AG08395 (cell line): ENCODE measurements at places on chromosomes 7 and 10.

DNA sequence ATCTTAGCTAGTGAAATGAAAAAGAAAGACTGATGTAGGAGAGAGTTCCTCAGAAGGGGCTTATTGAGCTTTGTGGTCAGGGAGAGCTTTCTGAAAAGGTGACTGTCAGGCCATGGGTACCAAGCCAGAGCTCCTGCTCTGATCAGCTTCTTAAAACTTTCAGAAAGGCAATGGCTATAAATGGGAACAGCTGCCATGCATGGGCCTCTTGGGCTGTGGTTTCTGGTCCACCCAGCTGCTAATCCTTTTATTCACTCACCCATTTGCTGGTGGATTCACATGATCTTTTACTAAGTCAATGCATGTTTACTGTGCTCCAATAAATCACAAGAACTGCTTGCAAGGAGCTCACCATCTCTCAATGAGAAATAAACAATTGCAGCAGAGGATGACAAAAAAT lies 60.1 kb upstream of the ZPBP start:
- DNase-seq: no peak

- no peak for DNase-seq
These were observed 104.7 kb upstream of the FAM20C start for GRCh38 chr7:87671-88070.

DNA sequence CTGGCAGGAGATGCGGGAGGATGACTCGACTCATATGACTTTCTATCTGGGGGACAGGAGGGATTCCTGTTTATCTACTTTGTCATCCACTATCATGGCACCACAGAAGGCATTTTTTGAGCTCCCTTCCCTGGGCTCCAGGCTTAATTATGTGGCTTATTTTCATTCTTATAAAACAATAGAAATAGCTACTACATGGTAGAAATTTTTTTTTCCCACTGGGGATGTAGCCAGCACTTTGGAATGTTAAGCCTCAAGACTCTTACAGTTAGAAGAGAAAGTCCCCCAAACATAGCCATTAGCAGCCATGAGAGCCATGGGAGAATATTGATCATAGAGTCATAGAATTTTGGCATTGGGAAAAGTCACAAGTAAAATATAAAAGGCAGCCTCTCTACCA lies 14.6 kb upstream of the FAM180A start:
- DNase-seq: no peak

- DNase-seq: no peak
These were observed 44.0 kb downstream of the ZNRF2 start for GRCh38 chr7:30328381-30328780.

DNA sequence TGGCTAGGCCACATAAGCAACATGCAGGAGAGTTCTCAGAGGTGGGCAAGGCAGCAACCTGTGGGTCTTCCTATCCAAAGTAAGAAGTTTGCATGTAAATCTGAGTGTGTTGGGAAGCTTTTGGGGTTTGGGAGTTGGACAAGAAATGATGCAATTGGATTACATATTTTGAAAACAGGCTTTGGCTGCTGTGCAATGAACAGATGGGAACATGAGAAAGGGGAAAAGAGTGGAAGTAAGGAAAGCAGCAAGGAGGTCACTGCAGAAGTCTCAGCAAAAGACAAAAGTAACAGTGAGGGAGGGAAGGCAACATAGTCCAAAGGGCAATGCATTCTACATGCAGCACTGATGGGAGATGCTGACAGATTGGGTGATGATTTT lies 61.1 kb upstream of the C10orf90 start:
- DNase-seq: no peak

GRCh38 chr7:138396251-138397070 lies 63.6 kb upstream of the TRIM24 start:
- no peak for DNase-seq

DNA sequence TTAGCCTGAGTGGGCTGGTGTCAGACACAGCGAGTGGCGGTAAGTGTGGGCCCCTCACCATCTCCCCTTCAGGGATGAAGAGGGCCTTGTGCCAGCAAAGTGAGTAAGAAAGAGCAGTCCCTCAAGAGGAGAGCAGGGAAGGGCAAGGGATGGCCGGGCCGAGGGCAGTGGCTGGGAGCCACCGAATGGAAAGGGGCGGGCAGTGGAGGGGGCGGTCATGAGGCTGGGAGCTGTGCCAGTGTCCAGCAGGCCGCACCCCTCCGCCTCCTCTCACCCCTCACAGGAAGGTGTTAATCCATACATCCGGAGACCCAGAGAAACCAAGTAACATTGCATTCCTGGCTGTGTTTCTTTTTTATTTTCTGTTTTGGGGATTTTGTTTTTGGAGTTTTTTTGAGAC lies 28.6 kb upstream of the RASGEF1A start:
- no peak for DNase-seq

DNA sequence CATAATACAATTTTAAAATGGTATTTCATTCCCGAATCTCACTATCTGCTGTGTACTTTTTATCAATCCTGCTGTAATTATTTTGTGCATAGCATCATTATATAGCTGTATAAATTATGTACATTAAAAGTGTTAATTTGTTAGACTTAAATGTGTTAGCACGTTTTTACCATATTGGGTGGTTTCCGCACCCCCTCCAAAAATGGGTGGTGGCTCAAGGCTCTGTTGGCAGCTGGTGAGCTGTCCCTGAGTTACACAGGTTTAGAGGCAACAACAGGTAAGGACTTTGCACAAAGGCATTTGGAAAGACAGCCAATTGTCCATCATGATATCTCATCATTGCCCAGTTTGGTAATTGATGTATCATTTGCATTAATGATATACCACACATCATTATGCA lies 18.6 kb upstream of the LMTK2 start:
- DNase-seq: no peak

- DNase-seq: no peak
These were observed 323.2 kb upstream of the COBL start for GRCh38 chr7:51639661-51640334.

DNA sequence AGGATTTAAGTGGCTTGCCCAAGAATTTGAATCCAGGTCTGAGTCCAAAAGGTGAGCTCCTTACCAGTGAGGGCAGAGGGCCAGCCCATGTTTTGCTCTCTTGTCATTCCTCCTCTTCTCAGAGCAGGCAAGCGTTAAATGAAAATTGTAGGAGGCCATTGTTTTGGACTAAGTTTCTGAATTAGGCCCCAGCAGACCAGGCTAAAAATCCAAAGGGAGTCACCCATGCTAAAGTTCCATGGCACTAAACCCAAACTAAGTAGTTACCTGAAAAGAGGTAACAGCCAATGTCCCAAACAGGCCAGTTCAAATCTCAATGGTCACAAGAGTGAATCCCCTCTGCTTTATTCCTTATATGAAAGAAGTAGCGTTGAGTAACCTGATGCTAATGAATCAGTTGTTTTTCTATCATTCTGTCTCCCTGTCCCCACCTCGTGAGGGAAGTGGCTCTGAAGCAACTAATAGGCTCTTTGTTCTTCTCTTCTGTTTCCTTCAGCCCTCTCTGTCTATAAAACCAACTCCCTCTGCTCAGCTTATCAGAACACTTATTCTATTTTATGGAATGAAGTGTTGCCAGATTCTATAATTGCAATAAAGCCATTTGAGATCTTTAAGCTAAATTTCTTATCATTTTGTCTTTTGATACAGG lies 17.5 kb upstream of the CDH23 start:
- no peak for DNase-seq

DNA sequence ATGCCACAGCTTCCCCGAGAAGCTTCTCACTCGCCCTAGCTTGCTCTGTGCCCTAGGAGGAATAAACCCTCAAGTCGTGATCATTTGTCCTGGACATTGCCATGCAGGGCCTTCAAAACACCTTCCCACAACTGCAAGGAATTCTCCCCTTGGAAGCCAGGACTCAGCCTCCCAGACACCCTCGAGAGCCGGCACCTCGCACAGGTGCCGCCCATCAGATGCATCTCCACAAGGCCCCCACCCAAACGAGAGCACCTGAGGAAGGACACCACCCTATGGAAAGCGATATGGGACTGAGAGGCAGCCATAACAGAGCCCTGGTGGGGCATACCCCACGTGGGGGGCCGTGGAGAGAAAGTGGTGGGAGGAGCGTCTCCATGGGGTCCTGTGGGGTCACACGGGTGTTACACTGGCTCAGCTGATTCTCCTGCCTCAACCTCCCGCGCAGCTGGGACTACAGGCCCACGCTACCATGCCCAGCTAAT lies 77.6 kb upstream of the FOXK1 start:
- DNase-seq: no peak

- DNase-seq: no peak
These were observed 43.5 kb downstream of the TRRAP start for GRCh38 chr7:98921608-98922372.

GRCh38 chr7:16028103-16028502 lies 341.6 kb upstream of the MEOX2 start:
- peak; percentile 82 for DNase-seq

DNA sequence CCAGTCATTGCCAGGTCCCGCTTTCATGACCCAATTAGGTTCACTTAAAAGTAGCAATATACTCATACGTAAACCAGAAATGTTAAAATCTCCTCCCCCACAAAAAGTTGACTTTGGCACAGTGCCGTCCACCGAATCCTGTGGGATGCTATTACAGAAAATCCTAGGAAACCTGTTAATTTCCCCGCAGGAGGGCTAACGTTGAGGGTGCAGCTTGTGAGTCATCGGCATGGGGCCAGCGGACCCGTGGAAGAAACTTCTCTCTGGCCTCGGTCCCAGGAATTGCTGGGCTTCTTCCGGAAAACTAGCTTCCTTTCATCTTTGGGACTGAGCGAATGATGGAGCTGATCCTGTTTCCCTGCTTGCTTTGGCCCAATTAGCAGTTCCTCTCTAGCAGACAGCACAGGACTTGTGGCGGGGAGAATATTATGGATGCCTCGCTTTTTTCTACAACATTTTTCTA lies 13.5 kb downstream of the CRYGN start:
- DNase-seq: peak; percentile 63

GRCh38 chr10:132588301-132589013 lies 50.9 kb downstream of the INPP5A start:
- peak; percentile 28 for DNase-seq

DNA sequence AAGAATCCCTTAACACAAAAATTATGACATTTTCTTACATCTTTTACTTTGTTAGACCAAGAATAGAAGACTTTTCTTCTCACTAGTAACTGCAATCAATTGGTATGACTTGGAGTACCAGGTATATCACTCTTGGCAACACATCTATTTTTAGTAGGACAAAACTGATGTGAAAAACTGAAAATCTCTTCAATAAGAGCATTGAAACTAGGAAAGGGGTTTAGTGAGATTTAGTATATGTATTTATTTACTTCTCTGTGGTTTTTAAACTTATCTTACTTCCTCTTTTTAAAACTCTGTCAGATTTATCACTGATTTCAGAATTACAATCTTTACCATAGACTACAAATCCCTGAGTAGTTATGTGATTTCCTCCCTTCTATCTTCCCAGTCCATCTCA lies 366.2 kb downstream of the PCDH15 start:
- no peak for DNase-seq

DNA sequence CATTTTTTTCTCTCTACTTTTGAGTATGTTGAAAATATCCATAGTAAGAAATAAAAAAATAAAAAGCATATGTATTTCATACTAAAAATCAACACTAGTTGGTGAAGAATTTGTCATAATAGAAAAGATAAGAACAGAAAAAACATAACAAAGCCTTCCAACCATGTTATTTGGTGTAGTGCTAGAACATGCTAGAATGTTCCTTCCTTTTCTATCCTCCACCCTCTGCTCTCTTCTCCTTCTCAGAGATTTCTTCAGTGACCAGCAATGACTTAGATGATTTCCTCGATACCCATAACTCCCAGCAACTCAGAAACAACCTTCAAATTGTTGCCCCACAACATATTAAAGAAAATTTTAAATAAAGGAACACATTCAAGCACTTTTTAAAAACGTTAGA lies 2.6 kb downstream of the ZC3HAV1 start:
- no peak for DNase-seq

DNA sequence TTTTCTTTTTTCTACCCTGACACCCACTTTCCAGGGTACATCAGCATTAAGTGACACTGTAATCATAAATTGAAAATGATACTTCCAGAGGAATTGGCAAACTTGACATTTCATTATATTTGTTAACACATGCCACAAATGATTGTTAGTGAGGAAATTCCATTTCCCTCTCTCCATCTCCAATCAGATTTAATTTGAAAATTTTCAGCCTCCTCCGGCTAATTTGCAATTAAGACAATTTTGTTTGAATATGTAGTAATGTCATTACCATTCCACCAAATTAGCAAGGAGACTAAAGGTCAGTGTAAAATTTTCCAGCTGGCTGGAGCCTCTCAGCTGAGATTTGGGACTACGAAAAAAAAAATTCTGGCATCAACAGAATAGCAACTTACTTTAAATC lies 242.7 kb downstream of the FOXP2 start:
- no peak for DNase-seq

- DNase-seq: no peak
These were observed 18.3 kb downstream of the CALHM2 start for GRCh38 chr10:103433858-103434257.

GRCh38 chr7:74216361-74216761 lies 6.6 kb downstream of the LAT2 start:
- no peak for DNase-seq

- peak; percentile 7 for DNase-seq
These were observed 18.8 kb upstream of the CLDN12 start for GRCh38 chr7:90384433-90384832.

DNA sequence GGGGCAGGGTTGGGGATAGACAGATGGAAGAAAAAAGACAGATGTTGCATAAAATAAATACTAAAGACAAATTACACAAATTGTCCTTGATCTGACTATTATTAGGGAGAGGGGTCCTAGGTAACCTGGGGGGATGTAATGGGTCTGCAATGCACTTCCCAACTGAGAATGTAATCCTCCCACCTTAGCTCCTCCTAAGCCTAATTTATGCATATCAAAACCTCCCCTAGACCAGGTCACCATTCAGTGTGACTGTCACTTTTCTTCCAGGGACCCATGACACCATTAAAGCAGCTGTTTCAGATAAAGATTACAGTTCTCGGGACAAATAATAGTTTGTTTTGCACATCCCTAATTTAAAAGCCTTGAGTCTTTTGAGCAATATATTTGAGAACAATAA lies 133.9 kb upstream of the FEZF1 start:
- no peak for DNase-seq

GRCh38 chr10:95782318-95782717 lies 26.4 kb downstream of the ENTPD1 start:
- no peak for DNase-seq
